ENCODE measurements at places on chromosomes 2 and 18.

GRCh38 chr18:13530879-13531387 is 195.4 kb downstream of the FAM210A start:
- no peak for DNase-seq

DNA sequence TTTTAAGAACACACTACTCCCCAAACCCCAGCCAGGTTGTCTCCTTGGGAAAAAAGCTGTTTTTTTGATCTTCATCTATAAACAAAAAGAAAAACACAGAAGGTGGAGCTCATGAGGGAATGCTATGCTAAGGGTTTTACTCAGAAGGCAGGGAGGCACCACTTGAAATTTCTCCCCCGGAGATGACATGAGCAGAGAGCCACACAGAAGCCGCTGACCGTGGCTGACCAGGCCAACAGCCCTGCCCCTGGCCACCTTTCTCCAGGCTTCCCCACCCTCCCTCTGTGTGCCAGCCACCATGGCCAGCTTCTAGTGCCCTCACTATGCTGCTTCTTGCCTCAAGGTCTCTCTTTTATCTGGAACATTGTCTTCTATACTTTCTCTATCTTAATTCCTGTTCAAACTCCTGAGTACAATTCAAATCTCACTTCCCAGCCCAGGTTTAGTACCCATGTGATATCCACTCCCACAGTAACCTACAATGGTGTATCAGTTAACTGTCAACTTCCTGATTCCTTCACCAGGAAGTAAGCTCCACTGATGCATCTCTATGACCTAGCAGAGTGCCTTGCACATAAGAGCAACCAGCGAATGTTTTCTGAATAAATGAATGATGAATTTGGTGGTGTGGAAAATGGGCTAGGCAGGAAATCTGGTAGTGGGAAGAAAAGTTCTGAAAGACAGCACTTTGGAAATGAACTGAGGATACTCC is 15.3 kb downstream of the LAPTM4A start:
- no peak for DNase-seq

DNA sequence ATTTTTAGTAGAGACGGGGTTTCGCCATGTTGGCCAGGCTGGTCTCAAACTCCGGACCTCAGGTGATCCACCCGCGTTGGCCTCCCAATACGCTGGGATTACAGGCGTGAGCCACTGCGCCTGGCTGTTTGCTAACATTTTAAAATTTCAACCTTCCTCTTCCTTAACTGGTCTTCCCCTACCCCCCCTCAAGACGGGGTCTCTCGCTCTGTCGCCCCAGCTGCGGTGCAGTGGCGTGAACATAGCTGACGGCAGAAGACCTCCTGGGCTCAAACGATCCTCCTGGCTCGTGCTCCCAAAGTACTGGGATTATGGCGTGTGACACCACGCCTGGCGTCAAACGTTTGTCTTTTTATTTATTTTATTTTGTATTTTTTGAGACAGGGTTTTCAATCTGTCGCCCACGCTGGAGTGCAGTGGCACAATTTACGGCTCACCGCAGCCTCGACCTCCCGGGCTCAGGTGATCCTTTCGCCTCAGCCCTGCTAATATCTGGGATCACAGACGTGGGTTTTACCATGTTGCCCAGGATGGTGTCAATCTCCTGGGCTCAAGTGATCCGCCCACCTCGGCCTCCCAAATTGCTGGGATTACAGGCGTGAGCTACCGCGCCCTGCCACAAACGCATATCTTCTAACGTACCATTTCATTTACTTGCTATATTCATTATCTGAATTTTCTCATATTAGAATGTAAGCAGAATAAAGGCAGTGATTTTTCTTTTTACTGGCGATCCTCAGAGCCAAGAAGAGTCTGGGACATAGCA is 984 bp upstream of the MSH2 start:
- DNase-seq = no peak

- DNase-seq = no peak
Observed at GRCh38 chr2:29401994-29402393, 286.8 kb downstream of the CLIP4 start.

DNA sequence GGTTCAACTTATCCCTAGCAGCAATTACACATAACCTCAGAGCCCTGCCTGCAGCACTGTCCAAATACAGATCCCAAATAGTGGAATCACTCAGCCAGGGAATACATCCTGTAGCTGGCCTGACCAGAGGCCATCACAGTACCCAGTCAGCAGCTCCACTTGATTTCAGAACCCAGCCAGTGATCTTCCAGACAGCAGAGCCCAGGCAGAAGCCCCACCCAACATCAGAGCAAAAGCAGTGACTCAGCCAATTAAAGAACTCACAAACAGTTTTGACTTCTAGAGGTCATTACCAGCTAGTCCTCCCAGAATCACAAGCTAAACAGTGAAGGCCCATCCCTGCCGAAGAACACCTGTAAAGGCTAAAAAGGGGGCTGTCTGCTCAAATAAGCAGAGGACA is 118.0 kb upstream of the SRD5A2 start:
- DNase-seq = no peak

GRCh38 chr2:96946625-96947024 is 39.8 kb downstream of the FAM178B start:
- no peak for DNase-seq

GRCh38 chr18:27769152-27769551 is 407.8 kb downstream of the CDH2 start:
- DNase-seq = no peak

DNA sequence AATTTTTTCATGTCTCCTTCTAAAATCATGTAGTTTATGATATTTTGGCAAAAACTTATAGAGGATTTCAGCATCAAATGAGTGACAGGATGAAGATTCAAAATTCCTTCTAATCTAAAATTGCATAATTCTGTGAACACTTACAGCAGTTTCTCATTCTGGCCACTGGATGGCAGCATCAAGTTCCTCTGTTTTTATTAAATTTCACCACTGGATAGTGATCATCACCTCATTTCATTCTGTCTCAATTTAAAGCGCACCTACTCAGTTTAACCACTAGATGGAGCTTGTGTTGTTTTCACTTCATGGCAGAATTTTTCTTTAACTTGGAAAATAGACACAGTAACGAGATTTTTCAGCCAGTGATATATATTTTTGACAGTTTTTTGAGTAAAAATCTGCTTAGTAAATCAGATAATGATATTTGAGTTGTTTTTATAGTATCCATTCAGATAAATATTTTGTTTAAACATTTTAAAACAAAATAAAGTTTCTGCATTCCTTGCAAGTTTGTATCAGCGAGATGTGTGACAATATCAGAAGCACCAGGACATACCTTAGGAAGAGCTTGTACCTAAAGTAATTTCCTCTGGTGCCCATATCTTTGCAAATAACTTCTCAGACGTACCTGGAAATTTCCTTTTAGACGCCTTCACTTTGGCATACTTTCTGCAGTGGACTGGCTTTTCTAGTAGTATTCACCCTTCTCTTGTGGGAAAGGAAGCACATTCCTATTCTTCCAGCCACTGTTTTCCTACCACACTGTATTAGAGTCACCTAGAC is 94.7 kb upstream of the ARHGAP15 start:
- DNase-seq = no peak

- no peak for DNase-seq
Observed at GRCh38 chr2:172560721-172561120, 4.8 kb downstream of the PDK1 start.

- DNase-seq = no peak
Observed at GRCh38 chr2:177799531-177799930, 273.0 kb downstream of the PDE11A start.

DNA sequence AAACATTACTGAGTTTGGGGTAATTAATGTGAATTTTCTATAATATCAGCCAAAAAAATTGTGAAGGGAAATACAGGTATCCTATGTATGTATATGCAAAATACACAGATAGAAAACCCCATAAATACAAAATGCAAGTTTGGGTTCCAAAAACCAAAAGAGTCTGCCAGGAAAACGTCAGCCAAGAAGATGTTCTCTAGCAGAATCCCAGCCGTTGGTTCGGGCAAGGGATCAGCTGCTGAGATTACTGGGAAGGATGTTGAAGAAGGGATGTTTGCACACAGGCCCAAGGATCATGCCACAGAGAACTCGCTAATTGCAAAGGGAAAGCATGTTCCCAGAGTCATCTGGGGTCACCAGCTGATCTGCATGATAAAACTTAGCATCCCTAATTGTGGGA is 9.5 kb upstream of the ANO7 start:
- DNase-seq = no peak

- DNase-seq = no peak
Observed at GRCh38 chr18:79871481-79872091, 73.8 kb downstream of the KCNG2 start.

DNA sequence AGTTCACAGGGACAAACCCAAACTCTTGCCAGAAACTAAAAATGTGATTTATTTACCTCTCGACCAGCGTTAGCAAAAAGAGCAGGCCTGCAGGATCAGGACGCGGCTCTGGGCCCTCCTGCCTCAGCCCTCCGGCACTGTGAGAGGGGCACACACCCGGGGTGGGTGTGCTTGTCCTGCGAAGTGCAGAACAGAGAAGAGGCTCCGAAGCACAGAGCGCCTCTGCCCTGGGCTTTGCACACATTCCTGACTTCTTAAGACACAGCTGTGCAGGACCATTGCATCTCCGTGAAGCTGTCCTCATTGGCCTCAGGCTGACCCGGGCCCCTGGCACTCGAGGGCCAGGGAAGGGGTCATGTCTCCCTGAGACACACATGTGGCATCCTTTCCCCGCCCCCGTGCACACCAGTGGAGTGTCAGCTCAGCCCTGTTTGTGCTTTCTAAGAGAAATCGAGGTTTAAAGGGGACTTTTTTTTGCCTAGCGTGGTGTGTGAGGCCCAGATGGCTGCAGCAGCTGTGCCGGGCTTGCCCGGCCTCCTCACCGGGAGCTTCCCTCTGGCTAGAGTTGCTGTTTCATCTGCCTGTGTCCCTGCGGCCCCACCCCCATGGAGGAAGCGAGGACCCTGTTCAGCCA is 9.9 kb upstream of the NFATC1 start:
- DNase-seq = no peak

DNA sequence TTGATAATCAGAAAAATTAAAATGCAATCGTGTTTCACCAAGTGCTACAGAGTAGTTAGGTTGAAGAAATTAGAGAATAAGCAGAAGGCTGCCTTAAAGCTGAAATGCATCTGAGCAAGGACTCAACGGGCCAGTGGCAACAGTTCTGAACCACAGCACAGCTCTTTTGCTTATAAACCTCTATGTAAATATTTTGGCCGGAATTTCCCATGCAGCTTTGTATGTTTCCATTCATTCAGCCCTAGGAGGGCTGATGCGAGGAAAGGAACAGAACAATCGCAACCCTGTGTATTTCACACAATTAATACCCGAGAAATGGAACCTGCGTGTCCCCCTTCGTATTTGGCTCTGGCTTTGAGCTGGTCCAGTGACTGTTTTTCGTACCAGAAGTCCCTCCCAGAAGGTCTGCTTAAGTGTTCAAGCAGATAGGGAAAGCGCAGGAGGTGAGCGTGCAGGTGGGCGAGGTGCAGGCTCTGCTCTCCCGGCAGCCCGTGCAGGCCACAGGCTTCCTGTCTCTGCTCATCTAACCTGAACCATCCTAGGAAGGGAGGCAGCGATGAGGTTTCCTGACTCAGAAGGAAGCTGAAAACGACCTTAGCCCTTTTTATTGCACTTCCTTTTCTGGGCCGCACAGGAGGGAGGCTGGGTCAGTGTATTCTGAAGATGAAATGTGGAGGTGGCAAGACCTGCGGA is 67.3 kb downstream of the ASB1 start:
- DNase-seq = no peak
